ENCODE measurements at places on chromosomes 12 and 14.

GRCh38 chr12:88398031-88398430 lies 182.2 kb downstream of the KITLG start:
- DNase-seq: no peak

DNA sequence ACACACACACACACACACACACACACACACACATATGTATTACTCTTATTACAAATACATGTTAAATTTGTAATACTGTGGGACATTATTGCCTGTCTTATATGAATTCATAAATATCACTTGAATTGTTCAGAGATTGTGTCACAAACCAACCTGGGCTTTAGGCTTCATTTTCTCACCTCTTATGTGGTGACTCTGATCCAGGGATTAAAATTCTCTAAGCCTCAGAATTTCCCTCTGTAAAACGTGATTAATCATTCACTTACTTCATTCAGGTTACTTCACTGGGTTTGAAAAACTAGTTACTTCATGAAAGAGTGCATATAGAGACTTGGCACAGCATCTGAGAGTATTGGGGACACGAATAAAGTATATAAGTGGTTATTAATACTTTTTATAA lies 240.3 kb upstream of the PDZRN4 start:
- DNase-seq: no peak

DNA sequence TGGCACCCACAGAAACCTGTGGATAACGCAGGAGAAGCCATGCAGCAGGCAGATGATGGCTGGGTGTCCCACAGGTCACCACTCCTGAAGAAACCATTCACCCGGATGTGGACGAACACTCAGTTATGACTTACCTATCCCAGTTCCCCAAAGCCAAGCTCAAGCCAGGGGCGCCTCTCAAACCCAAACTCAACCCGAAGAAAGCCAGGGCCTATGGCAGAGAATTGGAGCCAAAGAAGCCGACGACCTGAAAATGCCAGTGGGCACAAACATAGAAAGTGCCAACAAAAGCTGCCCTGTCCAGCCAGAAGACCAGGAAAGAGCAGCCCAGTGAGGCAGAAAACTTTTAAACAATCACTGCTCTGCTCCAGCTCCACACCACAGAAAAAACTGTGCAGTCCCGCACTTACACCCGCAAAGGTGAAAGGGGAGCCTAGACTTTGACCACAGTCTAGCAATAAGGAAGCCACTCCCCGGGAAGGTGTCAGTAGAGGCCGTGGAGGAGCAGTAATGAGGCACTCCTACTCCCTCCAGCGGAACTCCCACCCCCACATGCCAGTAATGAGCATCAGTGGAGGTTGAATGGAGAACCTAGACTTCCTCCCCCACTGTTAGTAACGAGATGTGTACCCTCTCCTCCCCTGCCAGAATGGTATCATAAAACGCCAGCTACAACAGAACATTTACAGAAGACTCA lies 6.0 kb upstream of the ACVRL1 start:
- no peak for DNase-seq

DNA sequence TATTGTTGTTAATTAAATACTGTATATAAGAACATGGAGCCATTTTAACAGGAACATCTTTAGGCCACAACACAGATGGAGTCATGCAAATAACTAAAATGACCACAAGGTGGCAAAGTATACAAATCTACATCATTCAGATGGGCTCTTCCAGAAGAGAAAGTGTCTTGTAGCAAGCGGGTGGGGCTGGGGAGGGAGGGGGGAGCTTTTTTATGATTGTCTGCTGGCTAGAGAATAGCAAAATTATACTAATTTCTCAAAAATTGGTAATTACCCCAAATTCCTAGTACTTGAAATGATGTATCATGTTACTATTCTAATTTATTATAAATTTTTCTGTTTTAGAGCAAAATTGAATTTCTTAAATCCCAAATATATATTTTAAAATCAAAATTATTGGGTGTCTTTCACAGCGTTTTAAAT lies 378.7 kb downstream of the PRKD1 start:
- no peak for DNase-seq

GRCh38 chr14:31020834-31021575 lies 4.4 kb upstream of the AP4S1 start:
- DNase-seq: no peak

- DNase-seq: no peak
Observed at GRCh38 chr14:61399365-61399764, 78.0 kb downstream of the PRKCH start.
